NCI-H524 (cell line): ENCODE measurements at places on chromosomes 12 and 14.
A peak's percentile ranks its signal among the peaks of the same experiment; 100 is the strongest.

DNA sequence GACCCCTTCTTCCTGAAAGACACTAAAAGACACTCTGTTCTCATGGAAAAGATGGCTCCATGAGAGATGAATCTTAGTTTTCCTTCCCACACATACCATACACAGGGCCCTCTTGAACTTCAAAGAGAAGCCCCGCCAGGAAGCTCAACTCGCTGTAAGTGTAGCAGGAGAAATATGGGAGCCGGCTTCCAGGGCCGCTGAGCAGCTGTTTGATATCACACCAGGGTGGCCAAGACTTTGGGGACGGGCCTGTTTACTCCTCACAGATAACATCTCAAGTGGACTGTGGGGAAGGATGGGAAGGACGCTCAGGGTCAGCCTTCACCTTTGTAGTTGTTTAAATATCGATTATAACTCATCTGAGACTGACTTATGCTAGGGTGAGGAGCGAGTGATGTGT is 235.5 kb upstream of the TBX3 start:
- DNase-seq, result no peak

DNA sequence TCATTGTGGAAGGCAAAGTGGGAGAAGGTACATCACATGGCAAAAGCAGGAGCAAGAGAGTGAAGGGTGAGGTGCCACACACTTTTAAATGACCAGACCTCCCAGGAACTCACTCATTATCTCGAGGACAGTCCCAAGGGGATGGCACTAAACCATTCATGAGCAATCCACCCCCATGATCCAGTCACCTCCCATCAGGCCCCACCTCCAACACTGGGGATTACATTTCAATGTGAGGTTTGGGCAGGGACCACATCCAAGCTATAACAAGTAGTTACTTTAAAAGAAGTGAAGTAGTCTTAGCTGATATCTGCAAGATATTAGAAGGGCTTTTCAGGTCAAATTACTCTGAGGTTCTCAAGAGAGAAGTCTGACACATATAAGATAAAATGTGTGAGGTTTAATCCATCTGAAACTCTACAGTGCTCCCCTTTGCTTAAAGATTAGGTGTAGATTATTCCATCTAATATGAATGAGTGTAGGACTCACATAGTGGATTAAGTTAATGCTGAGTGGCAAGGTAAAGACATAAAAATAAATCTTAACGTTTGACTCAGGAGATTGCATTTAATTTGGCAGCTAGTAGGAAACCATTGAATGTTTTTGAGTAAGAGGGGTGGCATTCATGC is 130.8 kb downstream of the TMX1 start:
- DNase-seq, result peak; percentile 14

GRCh38 chr14:104155513-104155912 is 17.1 kb downstream of the KIF26A start:
- DNase-seq, result no peak

- no peak for DNase-seq
Observed at GRCh38 chr12:131369094-131369845, 341.6 kb upstream of the SFSWAP start.

GRCh38 chr14:99812892-99813291 is 19.7 kb downstream of the EML1 start:
- DNase-seq, result no peak

- DNase-seq, result no peak
Observed at GRCh38 chr12:8606890-8607289, 5.8 kb downstream of the AICDA start.

GRCh38 chr14:32137313-32137712 is 60.2 kb downstream of the ARHGAP5 start:
- DNase-seq, result no peak

- DNase-seq, result no peak
Observed at GRCh38 chr14:51931308-51931707, 58.0 kb upstream of the RTRAF start.

GRCh38 chr14:23078692-23079116 is 16.2 kb downstream of the ACIN1 start:
- no peak for DNase-seq

GRCh38 chr12:7108796-7109571 is at the start of gene C1RL:
C1RL (minus strand) TSS chr12:7109214; CDS start chr12:7109180, 34 bp downstream.
- peak; percentile 63 for DNase-seq

- DNase-seq, result no peak
Observed at GRCh38 chr12:110744151-110744571, 1.5 kb upstream of the PPP1CC start.

DNA sequence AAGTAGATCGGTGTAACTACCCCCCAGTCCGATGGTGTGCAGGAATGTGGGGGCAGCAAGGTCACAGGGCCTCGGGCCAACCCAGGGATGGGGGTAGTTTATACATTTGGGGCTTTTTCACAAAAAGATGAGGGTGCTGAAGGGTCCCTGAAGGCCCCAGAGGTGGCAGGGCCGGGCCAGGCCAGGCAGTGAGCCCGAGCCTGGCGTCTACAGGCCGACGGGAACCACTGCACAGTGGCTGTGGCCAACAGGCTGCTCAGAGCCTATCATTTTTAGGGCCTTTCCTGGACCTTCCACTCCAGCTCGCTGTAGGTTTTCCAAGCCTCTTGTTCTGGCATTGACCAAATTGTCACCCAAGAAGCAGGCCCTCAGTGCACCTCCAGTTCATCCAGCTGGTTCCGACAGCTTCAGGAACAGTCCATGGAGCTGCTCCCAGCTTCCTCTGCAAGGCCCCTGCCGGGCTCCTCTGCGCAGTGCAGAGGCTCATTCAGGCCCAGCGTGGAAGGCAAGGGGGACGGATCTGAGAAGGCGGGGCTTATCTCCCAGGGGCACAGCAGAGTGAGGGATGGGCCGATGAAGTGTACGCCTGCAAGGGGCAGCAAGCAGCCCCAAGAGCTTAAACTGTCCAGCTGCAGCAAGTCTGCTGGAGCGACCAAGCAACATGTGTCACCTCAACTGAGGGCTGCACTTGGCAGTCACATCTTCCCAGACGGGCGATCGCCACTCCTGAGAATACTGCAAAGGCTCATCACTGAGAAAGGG is 13.9 kb downstream of the CDCA4 start:
- no peak for DNase-seq

DNA sequence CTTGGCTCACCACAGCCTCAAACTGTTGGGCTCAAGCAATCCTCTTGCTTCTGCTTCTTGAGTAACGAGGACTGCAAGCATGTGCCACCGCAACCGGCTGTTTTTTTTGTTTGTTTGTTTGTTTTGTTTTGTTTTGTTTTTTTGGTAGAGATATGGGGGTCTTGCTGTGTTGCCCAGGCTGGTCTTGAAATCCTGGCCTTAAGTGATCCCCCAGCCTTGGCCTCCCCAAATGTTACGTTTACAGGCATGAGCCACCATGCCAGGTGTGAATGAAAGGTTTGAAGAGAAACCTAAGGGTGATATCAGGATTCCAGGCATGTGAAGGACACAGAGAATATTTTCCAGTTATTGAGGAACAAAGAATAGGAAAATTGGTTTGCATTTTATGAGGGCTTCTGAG is 45.0 kb downstream of the ANO6 start:
- no peak for DNase-seq

- no peak for DNase-seq
Observed at GRCh38 chr14:105442834-105443233, 23.2 kb downstream of the MTA1 start.

GRCh38 chr14:68843471-68844209 is 50.8 kb upstream of the ZFP36L1 start:
- DNase-seq, result peak; percentile 84

- DNase-seq, result no peak
Observed at GRCh38 chr12:111093428-111094142, 173.2 kb upstream of the MYL2 start.

DNA sequence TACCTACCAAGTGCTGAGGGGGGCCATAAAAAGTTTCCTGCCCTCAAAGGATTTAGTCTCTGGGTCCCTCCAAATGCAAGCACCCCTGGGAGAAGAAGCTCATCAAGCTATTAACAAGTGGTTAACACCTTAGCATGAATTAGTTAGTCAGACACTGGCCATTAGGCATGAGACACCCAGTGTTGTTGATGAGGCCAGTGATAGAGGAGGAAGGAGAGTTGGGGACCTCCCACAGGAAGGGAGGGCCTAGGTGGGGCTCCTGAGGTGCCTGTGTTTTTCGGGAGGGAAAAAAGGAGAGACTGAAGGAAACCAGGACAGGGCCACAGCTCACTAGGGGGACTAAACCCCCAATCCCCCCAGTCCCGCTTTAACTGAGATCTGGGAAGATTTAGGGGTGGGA is 4.5 kb upstream of the KRT71 start:
- DNase-seq, result no peak

DNA sequence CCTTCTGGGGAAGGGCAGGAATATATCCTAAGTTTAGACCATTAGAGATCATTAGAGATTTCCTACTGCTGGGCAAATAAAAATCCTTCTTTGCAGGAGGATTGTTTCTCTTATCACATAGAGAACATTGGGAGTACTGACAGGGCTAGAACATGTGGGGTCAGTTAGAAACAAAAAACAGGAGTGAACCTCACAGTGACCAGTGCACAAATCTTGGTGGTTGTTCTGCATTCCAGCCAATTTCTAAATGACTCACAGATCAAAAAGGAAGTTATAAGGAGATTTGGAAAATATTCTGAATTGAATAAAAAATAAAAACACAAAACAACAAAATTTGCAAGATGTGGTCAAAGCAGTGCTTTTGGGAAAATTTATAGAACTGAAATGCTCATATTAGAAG is 118.8 kb downstream of the LLPH start:
- DNase-seq, result no peak

GRCh38 chr12:116434155-116435011 is 124.8 kb upstream of the MAP1LC3B2 start:
- DNase-seq, result peak; percentile 32

DNA sequence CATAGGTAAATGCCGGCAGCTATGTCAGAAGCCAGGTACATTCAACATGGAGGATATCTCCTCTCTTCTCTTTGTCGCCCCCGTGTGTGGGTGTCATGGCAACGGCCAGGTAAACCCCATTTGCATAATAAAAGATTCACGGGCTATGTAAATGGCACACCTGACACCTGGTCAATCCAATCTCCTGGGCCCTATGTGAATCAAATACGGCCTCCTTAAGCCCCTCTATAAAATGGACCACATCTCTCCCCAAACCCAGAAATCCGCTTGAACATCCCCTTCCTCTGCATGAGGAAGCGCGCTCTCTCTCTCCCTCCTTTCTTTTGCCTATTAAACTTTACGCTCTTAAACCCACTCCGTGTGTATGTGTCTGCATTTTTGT is 363.7 kb downstream of the SOX5 start:
- no peak for DNase-seq

- DNase-seq, result no peak
Observed at GRCh38 chr12:65434737-65435136, 156.3 kb downstream of the MSRB3 start.

GRCh38 chr12:68865399-68866164 is 57.6 kb downstream of the MDM2 start:
- no peak for DNase-seq

GRCh38 chr14:60514378-60514740 is 5.4 kb downstream of the SIX6 start:
- DNase-seq, result peak; percentile 68

DNA sequence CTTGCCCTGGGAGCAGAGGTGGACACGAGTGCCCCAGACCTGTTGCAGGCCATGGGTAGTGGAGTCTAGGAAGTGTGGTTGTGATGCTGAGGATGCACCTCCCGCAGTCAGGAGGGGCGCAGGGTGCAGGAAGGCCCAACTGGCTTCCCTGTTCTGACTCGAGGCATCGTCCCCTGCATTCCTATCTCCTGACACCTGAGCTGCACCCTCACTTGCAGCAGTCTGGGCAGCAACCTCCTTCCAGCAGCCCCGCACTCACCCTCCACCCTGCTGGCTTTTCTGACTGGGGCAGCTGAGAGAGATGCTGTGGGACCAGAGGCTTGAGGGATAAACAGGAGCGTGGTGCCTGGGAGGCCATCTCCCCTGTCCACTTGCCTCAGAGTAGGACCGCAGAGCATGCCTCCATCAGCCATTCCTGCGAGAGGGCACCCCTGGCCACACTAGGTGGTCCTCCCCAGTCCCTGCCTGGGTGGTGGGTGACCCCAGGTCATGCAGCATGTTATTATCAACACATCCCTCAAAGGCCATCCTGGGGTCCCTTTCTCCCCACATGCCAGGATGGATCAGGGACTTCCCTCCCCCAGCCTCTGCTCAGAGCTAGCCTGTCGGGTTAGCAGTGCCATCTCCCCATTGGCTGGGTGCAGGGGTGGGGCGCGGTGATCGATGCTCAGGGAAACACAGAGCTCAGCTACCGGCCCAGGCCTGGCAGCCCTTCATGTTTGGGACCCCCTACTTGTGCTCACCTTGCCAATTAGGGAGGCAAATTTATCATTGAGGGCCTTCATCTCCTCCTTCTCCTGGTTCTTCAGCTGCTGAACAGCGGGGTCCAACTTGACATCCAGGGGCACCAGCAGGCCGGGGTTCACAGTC is 719 bp downstream of the KRT80 start:
- no peak for DNase-seq

- DNase-seq, result no peak
Observed at GRCh38 chr14:106185837-106186233, 659.5 kb downstream of the TMEM121 start.

- DNase-seq, result no peak
Observed at GRCh38 chr14:104149278-104149595, 10.8 kb downstream of the KIF26A start.

DNA sequence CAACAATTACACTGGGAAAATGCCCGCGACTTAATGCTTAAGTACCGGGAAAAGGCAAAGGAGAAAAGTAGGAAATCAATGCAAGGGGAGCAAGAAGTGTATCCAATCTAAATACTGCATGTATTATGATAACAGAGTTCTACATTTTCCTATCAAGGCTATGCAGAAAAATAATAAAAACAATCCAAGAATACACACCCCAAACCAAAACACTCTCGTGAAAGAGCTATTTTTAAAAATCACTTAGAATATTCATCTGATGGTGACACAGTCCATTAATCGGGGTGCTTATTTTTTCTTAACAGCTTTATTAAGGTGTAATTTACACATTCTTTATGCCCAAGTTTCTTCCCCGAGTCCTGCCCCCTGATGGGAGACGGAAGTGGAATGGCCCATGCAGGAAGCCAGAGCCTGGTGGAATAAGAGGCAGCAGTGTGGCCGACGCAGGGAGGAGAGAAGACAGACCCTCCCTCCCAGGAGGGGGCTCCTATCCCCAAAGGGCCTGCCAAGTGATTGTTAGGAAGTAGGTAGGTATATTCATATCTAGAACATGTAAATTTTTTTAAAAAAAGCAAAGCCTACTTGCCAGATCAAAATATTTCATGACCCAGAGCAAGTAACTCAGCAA is 174.3 kb downstream of the FOXN3 start:
- no peak for DNase-seq

DNA sequence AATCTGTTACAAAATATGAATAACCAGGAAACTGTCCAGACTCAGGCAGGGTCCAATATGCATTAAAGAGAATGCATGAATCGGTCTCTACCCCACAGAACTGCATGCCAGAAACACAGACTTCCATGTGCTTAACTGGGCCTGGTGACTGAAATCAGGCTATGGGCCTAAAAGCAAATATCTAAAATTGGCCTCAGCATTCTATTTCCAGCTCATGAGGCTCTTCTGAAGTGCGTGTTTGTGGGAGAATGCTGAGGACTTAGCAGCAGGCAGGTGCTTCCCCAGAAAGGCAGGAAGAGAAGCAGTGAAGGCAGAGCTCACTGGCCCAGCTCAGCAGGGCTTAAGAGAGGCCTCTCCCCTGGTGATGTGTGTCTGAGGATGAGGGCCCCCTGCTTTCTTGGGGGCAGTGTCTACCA is 48.5 kb downstream of the ADGRD1 start:
- DNase-seq, result no peak
